Large intestine (tissue), 12 donors: ENCODE measurements at places on chromosomes 11 and 22. TPM values are rescaled to one million over a fixed set of nuclear protein-coding genes. Genes with fewer than 3 reads are reported as not detected.

The DNAJB7 gene
- polyA plus RNA-seq = 2.5 TPM

The MARK2 gene
- 49.3 TPM for polyA plus RNA-seq

The C11orf16 gene
- 0.12 TPM for polyA plus RNA-seq

The C11orf65 gene
- polyA plus RNA-seq = 1.1 TPM

The OR8D4 gene
- polyA plus RNA-seq = not detected

DNA sequence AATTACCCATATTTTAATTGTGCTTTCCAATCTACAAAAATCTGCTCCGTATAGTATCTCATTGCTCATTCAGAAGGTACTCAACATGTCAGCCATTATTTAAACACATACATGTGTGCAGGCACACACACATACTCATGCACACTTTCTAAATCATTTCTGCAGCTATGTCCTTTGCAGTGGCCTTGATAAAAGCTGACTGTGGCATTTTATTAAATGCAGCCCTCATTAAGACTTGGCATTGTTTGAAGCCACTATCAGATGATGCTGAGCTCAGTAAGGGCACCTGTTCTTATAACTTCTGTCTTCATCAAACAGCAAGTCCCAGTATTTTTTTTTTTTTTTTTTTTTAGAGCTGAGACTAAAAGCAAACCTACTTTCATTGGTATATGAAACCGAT lies 1071.9 kb upstream of the CCDC90B start:
- H3K36me3 ChIP-seq = no peaks in the 10 kb centered on the region
- H3K4me1 ChIP-seq = no peaks in the 10 kb centered on the region
- no peak for DNase-seq
- no peak overlapping the region for H3K27ac ChIP-seq

- H3K27ac ChIP-seq = no peak overlapping the region
- no peaks in the 10 kb centered on the region for H3K36me3 ChIP-seq
- no peak overlapping the region for H3K4me3 ChIP-seq
- peaks cover 20% of the 10 kb centered on the region for H3K4me1 ChIP-seq
- no peaks in the 10 kb centered on the region for H3K27me3 ChIP-seq
- DNase-seq = no peak
Measured at GRCh38 chr11:86519064-86519911, 144.6 kb downstream of the CCDC81 start.

DNA sequence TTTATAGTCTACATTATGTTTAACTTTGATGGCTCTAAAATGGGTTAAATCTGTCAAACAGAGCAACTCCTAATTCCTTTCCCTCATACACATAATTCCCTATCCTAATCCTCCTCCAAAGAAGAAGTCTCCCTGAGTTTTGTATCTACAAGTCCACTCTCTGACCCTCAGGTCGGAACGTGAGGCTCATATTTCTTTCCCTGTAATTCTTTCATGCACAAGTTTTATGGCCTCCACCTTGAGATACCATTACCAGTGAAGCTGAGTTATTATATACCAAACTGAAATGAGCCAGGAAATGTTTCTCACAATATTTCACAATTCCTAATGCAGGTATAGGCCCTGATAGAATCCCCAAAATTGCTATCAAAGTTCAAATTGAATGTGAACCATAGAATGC lies 106.4 kb downstream of the CASP12 start:
- H3K4me3 ChIP-seq = no peak overlapping the region
- H3K36me3 ChIP-seq = no peaks in the 10 kb centered on the region
- no peaks in the 10 kb centered on the region for H3K27me3 ChIP-seq
- H3K27ac ChIP-seq = no peak overlapping the region

DNA sequence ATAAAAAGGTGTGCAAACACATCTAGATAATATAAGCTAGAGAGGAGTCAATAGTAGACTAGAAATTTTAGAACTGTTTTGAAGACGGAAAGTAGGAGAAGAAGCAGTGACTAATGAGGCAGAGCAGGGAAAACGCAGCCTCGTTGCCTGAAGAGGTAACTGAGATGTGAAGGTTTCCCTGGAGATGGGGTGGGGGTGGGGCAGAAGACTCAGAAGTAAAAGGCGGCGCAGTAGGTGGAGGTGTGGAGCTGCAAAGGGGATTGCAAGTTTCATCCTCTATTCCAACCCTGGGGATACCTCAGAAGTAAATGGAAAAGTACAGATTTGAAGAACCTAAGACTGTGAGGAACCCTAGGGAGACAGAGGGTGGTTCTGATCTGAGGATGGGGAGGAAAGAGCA lies 109.5 kb downstream of the TMPRSS5 start:
- peaks cover 5% of the 10 kb centered on the region for H3K27me3 ChIP-seq
- no peaks in the 10 kb centered on the region for H3K36me3 ChIP-seq
- H3K27ac ChIP-seq = no peak overlapping the region
- no peak for DNase-seq
- no peaks in the 10 kb centered on the region for H3K4me1 ChIP-seq

DNA sequence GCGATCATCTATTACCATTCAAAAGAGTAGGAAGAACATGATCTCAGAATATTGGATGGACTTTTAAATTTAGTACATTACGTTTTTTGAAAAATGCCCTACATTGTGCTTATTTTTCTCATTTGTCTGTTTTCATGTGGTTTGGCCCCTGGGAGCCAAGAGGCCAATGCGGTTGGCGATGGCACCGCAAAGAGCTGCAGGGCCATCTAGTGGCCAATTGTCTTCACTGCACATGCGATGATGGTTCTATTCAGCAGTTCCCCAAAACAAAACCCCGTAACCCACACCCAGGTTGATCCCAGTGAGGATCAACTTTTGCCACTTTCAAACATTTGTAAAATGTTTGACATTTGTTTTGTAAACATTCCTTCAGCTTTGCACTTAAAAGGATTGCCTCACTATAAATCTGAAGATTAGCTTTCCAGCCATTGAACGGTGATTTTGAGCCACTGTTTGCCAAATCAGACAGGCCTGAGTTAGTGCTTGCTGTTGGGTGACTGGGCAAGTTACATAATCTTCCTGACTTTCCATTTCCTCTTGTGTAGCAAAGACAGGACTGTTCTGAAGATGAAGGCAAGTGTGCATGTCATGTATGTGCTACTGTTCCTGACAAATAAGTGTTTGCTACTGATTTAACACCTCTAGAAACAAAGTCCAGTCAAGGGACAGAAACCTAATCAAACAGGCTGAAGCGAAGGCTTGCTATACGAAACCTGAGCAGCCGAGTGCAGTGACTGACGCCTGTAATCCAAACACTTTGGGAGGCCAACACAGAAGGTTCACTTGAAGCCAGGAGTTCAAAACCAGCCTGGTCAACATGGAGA lies 29.2 kb upstream of the XBP1 start:
- no peaks in the 10 kb centered on the region for H3K27me3 ChIP-seq
- H3K27ac ChIP-seq = peak overlapping the region; percentile 55
- H3K4me1 ChIP-seq = peaks cover 10% of the 10 kb centered on the region
- H3K4me3 ChIP-seq = no peak overlapping the region
- peak; percentile 70 for DNase-seq

DNA sequence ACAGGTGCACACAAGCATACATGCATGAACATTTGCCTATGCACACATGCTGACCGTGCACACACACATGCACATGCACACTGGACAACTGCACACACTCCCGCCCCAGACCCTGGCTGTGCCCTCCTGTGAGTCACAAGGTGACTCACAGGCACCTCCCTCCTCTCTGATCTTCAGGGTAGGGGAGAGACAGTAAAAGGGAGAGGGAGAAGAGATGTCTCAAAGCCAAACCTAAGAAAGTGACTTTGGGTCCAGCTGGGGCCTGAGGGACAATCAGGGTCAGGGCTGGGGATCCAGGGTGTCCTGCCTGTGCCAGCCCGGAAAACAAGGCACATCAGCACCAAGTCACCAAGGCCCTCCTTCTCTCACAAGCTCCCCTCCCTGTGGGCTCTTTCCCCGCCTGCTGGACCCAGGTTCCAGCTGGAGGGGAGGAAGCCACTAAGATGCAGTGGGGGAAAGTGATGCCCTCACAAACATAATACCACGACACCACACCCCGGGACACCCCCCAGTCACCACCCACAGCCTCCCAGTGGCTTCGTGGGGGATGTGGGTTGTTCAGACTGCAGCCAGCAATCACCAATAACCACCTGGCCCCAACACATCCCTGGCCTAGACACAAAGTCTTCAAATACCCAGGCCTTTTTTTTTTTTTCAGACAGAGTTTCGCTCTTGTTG lies 39.3 kb downstream of the PDGFB start:
- no peak overlapping the region for H3K27ac ChIP-seq
- no peaks in the 10 kb centered on the region for H3K27me3 ChIP-seq
- no peak for DNase-seq
- H3K36me3 ChIP-seq = no peaks in the 10 kb centered on the region

DNA sequence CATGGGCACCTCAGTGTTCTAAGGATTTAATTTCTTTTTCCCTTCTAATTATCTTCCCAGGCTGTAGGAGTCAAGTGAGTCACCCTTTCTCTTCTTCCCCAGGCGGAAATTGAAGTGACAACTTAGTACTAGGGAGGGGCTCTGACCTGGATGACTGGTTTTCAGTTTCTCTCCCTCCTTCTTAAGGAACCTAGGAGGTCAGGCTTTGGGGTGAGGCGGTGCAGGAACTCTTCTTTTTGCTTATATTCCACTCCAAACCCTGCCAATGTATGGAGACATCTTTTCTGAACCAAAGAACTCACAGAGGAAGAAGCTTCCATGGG lies 12.6 kb downstream of the ZDHHC5 start:
- no peaks in the 10 kb centered on the region for H3K4me1 ChIP-seq
- no peak overlapping the region for H3K4me3 ChIP-seq
- H3K27me3 ChIP-seq = no peaks in the 10 kb centered on the region
- no peak for DNase-seq
- H3K36me3 ChIP-seq = peaks cover 74% of the 10 kb centered on the region
- H3K27ac ChIP-seq = no peak overlapping the region

DNA sequence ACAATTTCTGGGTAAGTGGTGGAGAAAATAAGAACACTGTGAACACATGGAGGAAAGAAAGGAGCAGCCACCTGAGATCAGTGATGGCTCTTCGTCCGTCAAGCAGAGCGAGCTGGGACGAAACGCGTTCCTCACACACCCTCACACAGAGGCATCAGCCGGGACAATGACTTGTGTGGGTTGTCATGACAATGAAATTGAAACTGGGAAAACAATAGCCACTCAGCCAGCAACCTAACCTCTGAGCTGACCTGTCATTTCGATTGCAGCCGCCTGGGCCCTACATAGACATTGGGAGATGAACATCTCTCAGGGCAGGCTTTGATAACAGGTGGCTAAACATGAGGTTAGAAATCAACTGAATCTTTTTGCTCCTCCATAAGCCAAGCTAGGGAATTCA lies 51.3 kb downstream of the TRIM29 start:
- H3K36me3 ChIP-seq = no peaks in the 10 kb centered on the region
- peaks cover 4% of the 10 kb centered on the region for H3K4me1 ChIP-seq
- H3K27ac ChIP-seq = no peak overlapping the region
- H3K4me3 ChIP-seq = no peak overlapping the region
- H3K27me3 ChIP-seq = peaks cover 9% of the 10 kb centered on the region

DNA sequence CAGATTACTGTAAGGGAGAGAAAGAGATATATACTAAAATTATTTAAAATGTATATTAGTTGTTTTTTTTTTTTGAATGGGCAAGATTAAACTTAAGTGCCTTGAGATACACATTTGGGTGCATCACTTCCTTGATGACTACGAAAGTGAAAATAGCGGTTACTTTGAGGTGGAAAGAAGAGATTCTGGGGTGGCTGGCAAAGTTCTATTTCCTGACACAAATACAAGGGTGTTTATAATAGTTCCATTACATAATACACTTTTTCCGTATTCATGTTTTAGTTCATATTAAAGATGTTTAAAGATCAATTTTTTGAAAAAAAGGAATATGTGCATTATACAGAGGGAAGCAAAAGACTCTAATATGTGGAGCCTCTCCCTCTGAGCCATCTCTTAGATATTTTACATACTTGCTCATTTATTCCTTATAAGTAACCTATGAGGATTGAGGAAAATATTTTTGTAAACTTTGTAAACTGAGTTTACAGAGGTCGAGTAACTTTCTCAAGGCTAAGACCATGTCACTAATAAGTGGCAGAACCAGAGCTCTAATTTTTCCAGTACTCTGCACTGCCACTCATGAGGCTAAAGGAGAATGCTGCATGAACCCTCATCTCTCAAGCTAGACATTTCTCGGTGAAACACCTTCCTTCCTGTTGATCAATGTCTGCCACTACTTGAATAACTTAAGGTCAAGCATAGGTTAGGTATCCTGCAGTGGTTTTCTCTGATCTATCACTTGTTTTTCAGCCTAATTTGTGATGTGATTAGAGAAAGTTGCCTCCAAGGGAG lies 58.6 kb downstream of the DDIAS start:
- no peak overlapping the region for H3K4me3 ChIP-seq
- H3K36me3 ChIP-seq = no peaks in the 10 kb centered on the region
- no peaks in the 10 kb centered on the region for H3K27me3 ChIP-seq
- no peak for DNase-seq
- no peak overlapping the region for H3K27ac ChIP-seq
